GM18507 (cell line): ENCODE measurements at places on chromosomes 12 and 14.
A peak's percentile ranks its signal among the peaks of the same experiment; 100 is the strongest.

GRCh38 chr12:102171951-102172350 lies 25.7 kb downstream of the PMCH start:
- no peak for DNase-seq

- DNase-seq: no peak
These were observed 21.6 kb upstream of the GPR132 start for GRCh38 chr14:105086833-105087307.

- DNase-seq: peak; percentile 55
These were observed 67.8 kb upstream of the PLEKHG3 start for GRCh38 chr14:64636208-64636979.

GRCh38 chr12:90908465-90908864 lies 46.5 kb downstream of the CCER1 start:
- no peak for DNase-seq

DNA sequence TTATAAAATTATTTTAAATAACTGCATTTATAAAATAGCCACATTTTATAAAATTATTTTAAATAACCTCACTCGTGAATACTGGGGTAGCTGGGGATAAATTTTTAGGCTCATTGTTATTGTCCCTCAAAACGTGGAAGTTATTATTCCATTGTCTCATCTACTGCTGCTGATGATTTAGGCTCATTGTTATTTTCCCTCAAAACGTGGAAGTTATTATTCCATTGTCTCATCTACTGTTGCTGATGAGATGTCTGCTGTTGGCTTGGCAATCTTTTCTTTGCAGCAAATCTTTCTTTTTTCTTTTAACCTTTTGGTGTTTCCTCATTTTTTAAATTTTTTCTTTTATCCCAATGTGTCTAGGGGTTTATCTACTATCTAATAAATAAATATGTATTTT lies 182.6 kb upstream of the PZP start:
- no peak for DNase-seq

- peak; percentile 11 for DNase-seq
These were observed 203.7 kb downstream of the PTPRO start for GRCh38 chr12:15526033-15526432.

DNA sequence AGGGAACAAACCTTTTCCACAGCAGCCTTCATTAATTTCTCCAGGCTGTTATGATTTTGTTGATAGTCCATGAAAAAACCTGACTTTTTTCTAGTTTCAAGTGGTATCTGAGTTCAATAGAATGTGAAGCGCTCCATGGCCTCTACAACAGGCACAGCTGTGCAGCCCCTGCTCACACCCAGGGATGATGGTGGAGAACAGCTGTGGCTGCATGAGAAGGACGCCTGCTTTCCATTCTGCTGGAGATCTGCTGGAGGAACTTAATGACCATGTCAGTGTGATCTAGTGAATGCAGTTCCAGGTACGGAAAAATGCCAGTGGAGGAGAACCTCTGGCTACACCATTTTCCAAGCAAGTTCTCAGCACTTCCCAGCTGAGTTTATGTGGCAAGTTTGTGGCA lies 80.6 kb downstream of the PIWIL1 start:
- DNase-seq: no peak

DNA sequence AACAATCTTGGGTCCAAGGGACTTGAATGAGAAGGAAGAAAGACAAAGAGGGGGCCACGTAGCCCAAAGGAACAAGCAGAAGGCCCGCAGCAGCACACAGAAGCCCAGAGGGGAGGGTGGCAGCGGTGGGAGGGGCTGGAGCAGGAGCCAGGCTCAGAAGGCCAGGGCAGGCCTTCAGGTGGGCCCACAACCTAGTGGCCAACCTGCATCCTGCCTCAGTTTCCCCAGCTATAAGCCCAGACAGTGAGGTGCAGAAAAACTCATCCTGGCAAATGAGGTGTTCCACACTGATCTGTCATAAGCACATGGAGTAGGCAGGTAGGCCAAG lies 34.1 kb downstream of the LTBP2 start:
- DNase-seq: no peak

DNA sequence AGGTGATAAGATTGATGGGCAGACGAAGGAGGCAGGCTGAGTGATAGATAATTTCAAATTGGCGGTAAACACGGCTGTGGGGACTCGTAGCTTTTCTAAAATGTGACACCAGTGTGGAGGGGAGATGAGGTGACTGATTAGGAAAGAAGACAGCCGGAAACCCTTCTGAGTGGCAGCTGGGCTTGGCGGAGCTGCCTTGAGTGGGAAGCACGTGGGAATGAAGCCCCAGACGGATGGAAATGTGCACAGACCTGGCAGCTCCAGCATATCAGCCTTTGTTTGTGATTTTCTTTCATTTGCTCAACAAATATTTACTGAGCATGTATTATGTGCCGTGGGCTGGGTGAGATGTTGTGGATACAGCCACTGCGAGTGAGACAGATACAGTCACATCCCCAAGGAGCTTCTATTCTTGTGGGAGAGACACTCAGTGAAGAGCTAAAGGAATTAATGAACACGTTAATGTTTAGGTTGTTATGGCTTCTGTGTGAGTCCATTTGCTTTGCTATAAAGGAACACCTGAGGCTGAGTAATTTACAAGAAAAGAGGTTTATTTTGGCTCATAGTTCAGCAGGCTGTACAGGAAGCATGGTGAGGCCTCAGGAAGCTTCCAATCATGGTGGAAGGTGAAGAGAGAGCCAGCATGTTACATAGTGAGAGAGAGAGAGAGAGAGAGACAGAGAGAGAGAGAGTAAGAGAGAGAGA lies 65.5 kb upstream of the LHX5 start:
- no peak for DNase-seq

- no peak for DNase-seq
These were observed 57.0 kb downstream of the TECPR2 start for GRCh38 chr14:102419716-102420115.

- no peak for DNase-seq
These were observed 66.3 kb upstream of the PLEKHG3 start for GRCh38 chr14:64637735-64638473.

GRCh38 chr14:85252011-85252410 lies 277.9 kb upstream of the FLRT2 start:
- no peak for DNase-seq

DNA sequence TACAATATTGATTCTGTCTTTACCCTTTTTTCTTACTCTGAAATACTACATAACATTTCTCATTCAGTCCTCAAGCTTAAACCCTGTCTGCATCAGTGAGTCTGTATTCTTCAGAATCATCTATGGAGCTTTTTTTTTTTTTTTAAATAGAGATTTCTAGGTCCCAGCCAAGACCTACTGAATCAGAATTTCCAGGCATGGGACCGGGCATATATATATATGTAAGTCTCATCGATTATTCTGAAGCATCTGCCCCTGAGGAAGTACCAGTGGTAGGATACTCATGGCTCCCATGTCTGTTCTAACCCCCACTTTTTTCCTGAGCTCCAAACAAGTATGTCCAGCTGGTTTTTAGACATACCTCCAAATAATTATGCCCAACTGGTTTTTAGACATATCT lies 6.1 kb downstream of the DDX47 start:
- no peak for DNase-seq

DNA sequence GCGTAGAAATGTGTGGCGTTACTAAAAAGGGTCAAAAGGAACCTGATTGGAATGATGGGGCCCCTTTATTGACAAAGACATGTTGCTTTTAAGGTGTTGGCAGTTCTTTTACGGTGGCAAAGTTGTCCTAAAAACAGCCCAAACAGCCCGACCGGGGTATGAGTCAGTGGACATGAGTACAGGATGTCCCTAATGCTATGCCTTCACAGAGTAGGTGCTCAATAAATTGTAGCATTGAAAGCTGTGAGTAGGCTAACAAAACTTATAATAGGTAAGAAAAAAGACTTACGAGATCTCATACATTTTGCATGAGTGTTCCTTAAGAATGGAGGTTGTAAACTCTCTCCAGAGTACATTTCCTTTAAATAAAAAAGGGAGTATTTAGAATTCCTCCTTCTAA lies 2.6 kb downstream of the ELK3 start:
- no peak for DNase-seq

DNA sequence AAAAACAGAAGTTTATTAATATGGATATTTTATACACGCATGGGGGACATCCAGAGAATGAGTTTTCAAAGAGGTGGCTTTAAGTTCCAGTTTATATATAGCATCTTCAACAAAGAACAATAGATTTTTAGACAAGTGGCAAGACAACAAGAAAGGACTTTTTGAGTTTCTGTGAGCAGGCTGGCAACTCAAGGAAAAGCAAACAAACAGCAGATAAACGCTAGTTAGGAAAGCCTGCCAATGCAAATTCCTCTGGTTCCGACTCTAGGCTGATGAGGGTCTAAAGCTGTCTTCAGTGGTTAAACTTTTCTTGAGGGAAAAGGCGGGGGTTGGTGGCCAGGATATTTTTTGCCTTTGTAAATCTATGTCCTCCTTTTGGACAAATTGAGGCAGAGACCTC lies 78.4 kb upstream of the EEA1 start:
- DNase-seq: no peak

DNA sequence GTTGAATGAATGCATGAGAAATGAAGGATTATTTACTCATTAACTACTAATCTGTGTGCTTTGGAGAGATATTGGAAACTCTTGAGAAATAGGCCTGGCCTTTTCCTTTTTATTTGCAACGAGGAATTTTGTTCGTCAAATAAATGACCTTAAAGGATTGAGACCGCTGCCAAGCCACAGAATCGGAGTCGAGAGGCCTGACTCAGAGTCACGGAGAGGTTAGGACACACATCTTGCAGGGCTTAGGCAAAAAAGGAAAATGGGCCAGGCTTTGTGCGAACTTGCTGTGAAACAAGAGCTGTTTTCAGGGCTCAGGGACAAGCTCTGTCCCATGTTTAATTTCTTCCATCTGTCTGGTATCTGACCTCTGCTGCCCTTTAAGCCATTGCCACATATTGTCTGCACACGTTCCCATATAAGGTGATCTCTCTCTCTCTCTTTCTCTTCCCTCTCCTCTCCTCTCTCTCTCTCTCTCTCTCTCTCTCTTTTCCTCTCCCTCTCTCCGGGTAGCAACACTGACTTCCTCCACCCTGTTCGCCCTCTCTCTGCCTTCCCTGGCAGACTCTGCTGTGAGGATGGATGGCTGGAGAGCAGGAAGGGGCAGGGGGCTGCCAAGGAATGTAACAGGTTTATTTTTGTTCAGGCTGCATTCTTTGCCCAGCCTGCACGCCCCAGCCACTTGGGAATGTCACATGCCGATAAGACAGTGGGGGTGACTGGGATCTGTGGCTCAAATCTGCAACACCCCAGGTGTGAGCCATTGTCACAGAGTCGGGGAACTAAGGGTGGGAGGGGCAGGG lies 14.9 kb upstream of the IFT81 start:
- no peak for DNase-seq
